Stimulated activated CD4-positive, alpha-beta T cell treated with anti-CD3 and anti-CD28 coated beads, TNF-alpha, amount 100 ng/mL, for 4 hours (primary cell): ENCODE measurements at places on chromosomes 12 and 14.

DNA sequence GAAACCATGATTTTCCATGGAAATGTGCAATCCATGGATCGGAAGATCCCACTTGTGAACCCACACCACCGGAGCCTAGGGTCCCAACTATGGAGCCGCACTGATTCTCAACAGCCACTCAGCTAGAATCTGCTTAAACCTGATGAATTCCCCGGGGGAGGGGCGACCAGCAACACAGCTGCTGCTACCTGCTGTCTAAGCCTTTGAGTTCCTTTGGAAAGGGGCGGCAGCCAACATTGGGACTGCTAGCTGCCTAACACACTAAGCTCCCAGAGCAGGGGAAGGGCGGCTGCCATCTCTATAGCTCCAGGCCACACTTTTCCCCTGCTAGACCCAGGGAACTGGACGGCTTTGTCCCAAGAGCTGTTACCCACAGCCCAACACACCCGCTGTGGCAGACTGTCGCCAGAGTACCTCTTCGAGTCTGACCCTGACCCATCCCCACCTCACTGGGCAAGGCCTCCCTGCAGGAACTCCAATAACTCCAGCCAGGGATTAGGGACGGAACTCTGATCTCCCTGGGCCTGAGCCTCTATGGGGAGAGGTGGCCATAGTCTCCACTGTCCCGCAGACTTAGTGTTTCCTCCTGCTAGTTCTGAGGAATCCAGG is 205.8 kb upstream of the SLC16A7 start:
- DNase-seq: no peak

GRCh38 chr14:58864751-58865513 is 227.2 kb downstream of the DACT1 start:
- no peak for DNase-seq

GRCh38 chr12:32568228-32568627 is 110.9 kb upstream of the DNM1L start:
- DNase-seq: no peak

- DNase-seq: no peak
These were observed 1.5 kb downstream of the CAPRIN2 start for GRCh38 chr12:30753233-30753632.

DNA sequence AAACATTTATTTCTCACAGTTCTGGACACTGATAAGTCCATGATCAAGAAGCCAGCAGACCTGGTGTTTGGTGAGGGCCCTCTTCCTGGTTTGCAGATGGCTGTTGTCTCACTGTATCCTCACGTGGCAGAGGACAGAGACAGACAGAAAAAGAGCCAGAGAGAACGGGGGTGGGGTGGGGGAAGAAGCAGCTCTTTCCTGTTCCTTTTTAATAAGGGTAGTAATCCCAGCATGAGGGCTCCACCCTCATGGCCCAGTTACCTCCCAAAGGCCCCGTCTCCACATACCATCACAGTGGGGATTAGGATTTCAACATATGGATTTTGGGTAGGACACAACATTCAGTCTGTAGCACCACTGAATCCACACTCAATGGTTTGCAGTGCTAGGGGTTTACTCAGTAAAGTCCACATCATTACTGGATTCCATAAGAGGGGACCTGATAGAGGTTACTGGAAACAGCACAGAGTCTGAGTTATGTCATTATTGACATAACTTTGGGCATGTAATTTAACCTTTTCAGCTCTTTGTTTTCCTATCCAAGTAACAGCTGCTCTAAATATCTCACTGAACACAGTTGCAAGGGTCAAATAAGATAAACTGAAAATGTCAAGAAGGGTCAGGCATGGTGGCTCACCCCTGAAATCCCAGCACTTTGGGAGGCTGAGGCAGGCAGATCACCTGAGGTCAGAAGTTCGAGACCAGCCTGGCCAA is 53.2 kb downstream of the RPAP3 start:
- DNase-seq: no peak
